CD8-positive, alpha-beta memory T cell (primary cell): ENCODE measurements at places on chromosomes 1 and 21.

DNA sequence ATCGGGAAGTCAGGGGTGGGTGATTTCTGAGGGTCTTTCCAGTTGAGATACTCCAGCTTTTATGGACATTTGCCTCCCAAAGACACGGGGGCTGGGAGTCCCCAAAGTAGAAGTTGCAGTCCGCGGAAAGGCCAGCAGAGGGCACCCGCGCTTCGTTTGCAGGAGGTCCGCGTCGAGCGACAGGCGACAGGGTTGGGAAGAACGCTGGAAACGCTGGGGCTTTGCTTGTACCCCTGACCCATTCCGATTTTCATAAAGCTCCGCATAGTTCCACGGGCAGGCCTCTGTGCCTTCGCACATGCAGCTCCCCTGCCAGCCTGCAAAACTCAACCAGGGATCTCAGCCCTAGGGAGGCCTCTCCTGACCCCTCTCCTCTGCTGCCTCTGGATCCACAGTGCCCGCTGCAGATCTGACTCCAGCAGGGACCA, 44.2 kb upstream of the LAPTM5 start:
- peaks cover 12% of the 10 kb centered on the region for H3K27me3 ChIP-seq
- no peak overlapping the region for H3K27ac ChIP-seq
- DNase-seq: peak; percentile 83

DNA sequence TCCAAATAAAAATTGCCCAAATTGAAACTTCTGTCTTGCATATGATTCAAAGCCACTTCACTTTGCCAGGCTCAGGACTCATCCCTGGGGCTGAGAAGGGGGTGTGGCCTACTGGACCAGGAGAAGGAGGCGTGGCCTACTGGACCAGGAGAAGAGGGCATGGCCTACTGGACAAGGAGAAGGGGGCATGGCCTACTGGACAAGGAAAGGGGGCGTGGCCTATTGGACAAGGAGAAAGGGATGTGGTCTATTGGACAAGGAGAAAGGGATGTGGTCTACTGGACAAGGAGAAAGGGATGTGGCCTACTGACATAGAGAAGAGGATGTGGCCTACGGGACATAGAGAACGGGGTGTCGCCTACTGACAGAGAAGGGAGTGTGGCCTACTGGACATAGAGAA, 405.3 kb downstream of the RRAGC start:
- H3K4me3 ChIP-seq: no peak overlapping the region
- no peaks in the 10 kb centered on the region for H3K36me3 ChIP-seq
- no peaks in the 10 kb centered on the region for H3K27me3 ChIP-seq
- H3K4me1 ChIP-seq: no peaks in the 10 kb centered on the region
- no peak overlapping the region for H3K27ac ChIP-seq
- no peak for DNase-seq

DNA sequence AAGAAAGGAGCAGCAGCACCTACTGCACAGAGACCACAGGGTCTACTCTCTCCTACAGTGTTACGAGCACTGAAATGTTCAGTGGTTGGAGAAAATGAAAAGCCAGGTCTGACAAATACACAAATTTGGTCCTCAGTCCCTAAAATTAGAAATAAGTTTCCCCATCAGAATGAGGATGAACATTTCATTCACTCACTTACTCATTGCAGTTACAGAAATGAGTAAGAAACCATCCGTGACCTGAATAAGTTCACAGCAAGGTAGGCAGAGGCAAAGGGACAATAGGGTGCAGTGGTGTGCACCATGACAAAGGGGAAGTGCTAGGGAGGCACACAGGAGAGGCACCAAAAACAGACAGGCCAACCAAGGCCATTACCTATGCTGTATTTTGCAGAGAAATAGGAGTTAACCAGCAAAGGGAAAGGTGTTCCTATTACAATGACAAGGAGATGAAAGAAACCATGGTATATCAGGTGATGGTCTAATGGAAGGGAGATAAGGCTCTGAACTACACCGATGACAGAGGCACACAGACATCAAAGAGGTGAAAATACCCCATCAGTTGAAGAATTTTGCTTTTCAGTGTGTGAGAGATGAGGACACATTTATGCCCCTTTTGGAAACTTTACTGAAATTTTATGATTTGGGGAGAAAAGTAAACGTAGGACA, 29.4 kb downstream of the VAV3 start:
- H3K36me3 ChIP-seq: no peaks in the 10 kb centered on the region
- H3K4me3 ChIP-seq: no peak overlapping the region
- no peak for DNase-seq
- H3K4me1 ChIP-seq: peaks cover 24% of the 10 kb centered on the region
- no peaks in the 10 kb centered on the region for H3K27me3 ChIP-seq

DNA sequence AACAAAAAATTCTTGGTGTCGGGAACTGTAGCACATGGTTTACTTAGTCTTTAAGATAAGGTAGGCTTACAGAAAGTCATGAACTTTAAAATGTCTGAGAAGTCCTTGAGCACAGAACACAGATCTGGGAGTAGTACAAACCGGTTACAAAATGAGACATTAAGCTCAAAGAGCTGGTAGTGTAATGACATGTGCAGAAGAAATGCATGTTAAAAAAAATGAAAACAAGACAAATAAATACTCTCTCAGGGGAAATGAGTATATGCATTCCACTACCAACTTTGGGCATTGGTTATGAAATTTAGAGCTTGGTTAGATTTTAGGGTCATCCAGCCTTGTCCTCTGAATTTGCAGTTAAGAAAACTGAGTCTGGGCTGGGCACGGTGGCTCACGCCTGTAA, 91.5 kb upstream of the F3 start:
- no peak overlapping the region for H3K4me3 ChIP-seq
- H3K27ac ChIP-seq: no peak overlapping the region
- H3K27me3 ChIP-seq: no peaks in the 10 kb centered on the region

GRCh38 chr1:111507411-111508201, 4.2 kb upstream of the ADORA3 start:
- peak; percentile 72 for DNase-seq
- H3K36me3 ChIP-seq: no peaks in the 10 kb centered on the region
- H3K4me1 ChIP-seq: peaks cover 88% of the 10 kb centered on the region
- H3K27me3 ChIP-seq: no peaks in the 10 kb centered on the region
- H3K27ac ChIP-seq: peak overlapping the region; percentile 87

GRCh38 chr1:188228623-188229022, 1399.9 kb downstream of the PLA2G4A start:
- no peak for DNase-seq
- no peaks in the 10 kb centered on the region for H3K27me3 ChIP-seq
- no peak overlapping the region for H3K27ac ChIP-seq
- H3K36me3 ChIP-seq: no peaks in the 10 kb centered on the region
- no peaks in the 10 kb centered on the region for H3K4me1 ChIP-seq

GRCh38 chr1:43934101-43934985, 742 bp downstream of the ARTN start:
- peaks cover 21% of the 10 kb centered on the region for H3K27me3 ChIP-seq
- no peaks in the 10 kb centered on the region for H3K4me1 ChIP-seq
- no peaks in the 10 kb centered on the region for H3K36me3 ChIP-seq
- no peak overlapping the region for H3K4me3 ChIP-seq
- no peak overlapping the region for H3K27ac ChIP-seq

DNA sequence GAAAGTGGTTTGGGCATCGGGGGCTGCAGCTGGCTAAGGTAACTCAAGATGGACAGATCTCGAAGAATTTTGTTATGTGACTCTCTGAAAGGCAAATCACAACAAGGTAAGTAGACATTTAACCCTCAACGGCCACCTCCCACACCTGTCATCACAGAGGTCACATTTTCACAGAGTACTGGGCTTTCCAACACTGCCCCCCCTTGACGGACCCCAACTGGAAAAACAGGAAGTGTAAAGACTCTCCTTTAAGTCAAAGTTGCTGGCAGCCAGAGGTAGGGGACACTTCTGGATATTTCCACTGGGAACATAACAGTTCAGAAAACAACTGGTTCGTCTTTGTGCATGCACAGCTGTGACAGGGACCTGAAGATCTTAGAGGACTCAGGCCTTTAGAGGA, 22.3 kb downstream of the NOL9 start:
- peaks cover 56% of the 10 kb centered on the region for H3K36me3 ChIP-seq
- no peak overlapping the region for H3K27ac ChIP-seq
- no peaks in the 10 kb centered on the region for H3K27me3 ChIP-seq
- H3K4me3 ChIP-seq: no peak overlapping the region
- no peaks in the 10 kb centered on the region for H3K4me1 ChIP-seq

GRCh38 chr1:156475568-156476500, 24.7 kb downstream of the MEF2D start:
- no peaks in the 10 kb centered on the region for H3K27me3 ChIP-seq
- peaks cover 88% of the 10 kb centered on the region for H3K36me3 ChIP-seq
- H3K4me1 ChIP-seq: peaks cover 8% of the 10 kb centered on the region
- no peak overlapping the region for H3K4me3 ChIP-seq
- no peak overlapping the region for H3K27ac ChIP-seq

DNA sequence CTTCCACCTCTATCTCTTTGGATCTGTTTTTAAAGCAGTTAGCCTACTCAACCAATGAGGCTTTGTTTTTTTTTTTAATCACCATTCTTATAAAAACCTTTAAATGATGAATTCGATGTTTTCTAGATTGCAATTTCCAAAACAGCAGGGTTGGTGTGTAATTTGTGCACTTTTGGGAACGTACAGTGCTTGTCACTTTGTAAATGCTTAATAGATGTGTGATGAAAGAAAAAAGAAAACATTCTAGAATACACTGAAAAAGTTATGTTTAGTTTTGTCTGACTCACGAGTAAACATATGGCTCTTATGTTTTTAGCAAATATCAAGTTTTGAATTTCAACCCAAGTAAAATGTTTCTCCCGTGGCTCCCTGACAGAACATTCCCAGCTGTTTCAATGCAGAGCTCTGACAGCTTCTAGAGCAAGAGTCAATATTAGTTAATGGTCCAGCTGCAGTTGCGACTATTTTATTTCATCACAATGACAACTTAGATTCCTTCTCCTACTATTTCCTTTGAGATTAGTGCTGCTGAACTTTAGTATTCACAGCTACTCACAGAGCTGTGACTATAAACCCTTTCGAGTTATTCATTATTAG, 362.5 kb upstream of the ADAMTS5 start:
- H3K4me1 ChIP-seq: no peaks in the 10 kb centered on the region
- H3K36me3 ChIP-seq: no peaks in the 10 kb centered on the region
- DNase-seq: no peak
- H3K27ac ChIP-seq: no peak overlapping the region
- no peak overlapping the region for H3K4me3 ChIP-seq

DNA sequence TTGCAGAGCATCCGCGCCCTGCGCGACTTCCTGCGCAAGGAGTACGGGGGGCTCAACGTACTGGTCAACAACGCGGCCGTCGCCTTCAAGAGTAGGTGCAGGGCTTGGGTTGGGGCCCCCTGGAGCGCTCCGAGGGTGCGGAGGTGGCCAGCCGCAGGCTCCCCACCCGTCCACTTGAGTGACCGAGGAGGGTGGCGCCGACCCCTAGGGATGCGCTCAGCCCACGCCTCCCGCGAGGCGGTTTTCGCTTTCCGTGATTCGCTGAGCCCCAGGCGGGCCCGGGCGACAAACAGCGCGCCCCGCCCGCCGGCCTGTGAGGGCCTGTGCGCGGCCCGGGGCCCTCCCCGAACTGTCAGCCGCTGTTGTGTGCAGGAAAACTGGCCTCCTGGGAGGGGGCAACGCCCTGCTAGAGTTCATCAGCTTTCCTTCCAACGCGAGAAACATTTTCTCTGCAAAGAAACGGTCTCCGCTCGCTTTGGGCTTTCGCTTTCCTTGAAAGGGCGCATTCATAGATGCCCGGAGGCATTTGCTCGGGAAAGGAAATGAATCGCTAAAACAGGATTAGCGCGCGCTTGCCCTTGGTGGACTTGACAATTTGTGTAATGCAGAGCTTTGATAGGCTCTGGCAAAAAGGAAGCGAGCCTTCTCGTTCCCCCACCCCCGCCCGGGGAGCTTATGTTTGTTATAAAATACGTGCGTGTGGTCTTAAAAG, 668 bp downstream of the CBR3 start:
- H3K36me3 ChIP-seq: no peaks in the 10 kb centered on the region
- H3K27ac ChIP-seq: peak overlapping the region; percentile 12
- peak; percentile 60 for DNase-seq
- H3K27me3 ChIP-seq: peaks cover 3% of the 10 kb centered on the region
- H3K4me3 ChIP-seq: peak overlapping the region; percentile 85

DNA sequence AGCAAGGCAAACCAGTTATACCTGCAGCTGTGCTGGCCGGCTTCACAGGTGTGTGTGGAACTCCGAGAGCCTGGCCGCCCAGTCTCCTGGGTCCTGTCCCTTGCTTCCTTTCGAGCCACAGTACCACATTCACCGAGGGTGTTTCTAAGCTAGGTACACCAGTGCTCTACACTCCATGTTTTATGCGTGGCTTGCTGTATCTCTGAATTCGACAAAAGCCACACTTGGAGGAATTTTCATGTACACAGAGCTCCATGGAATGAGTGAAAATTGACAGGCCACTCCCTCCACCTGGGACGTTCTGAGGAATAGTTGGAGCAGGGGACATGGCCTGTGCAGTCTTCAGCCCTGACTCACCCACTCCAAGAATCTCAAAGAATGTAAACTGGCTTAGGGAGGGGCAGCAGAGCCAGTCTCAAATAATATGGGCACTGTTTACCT, 14.0 kb downstream of the ETS2 start:
- H3K36me3 ChIP-seq: peaks cover 76% of the 10 kb centered on the region
- DNase-seq: no peak
- H3K4me1 ChIP-seq: no peaks in the 10 kb centered on the region
- H3K27me3 ChIP-seq: no peaks in the 10 kb centered on the region

- no peaks in the 10 kb centered on the region for H3K36me3 ChIP-seq
- no peaks in the 10 kb centered on the region for H3K27me3 ChIP-seq
- no peak overlapping the region for H3K27ac ChIP-seq
- DNase-seq: no peak
- H3K4me1 ChIP-seq: no peaks in the 10 kb centered on the region
- no peak overlapping the region for H3K4me3 ChIP-seq
Measured at GRCh38 chr21:30646904-30647414, 4.3 kb downstream of the KRTAP20-3 start.

- H3K4me1 ChIP-seq: peaks cover 4% of the 10 kb centered on the region
- H3K4me3 ChIP-seq: no peak overlapping the region
- no peaks in the 10 kb centered on the region for H3K27me3 ChIP-seq
- H3K36me3 ChIP-seq: no peaks in the 10 kb centered on the region
- no peak overlapping the region for H3K27ac ChIP-seq
- no peak for DNase-seq
Measured at GRCh38 chr1:119674835-119675289, 26.8 kb upstream of the ZNF697 start.

DNA sequence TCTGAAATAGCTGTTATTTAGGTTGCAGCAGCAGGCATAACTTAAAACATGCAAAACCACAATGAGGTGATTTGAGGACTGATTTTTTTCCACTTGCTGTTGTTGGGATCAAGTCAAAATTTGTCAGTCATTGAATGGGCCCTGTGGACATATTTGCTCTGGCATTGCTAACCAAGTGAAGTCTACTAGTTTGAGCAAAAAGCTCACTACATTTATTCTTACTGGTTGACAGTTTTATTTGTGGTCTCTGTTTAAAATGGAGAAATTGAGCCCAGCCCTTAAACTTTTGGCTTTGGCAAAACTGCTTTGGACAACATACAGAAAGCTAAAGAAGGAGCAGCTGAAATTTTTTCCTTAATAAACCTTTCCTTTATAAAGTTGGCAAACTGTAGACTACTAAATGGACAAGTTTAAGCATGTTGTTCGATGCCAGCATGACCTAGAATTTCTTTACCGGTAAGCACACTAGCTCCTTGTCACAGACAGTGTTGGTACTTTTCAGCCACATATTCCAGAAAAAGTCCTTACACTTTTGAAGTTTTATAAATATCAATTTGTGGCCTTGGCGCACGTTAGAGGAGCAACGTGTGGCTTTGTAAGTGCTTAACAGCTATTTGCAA, 234.6 kb downstream of the USP25 start:
- H3K4me3 ChIP-seq: no peak overlapping the region
- H3K27me3 ChIP-seq: no peaks in the 10 kb centered on the region
- no peaks in the 10 kb centered on the region for H3K36me3 ChIP-seq
- DNase-seq: no peak
- no peak overlapping the region for H3K27ac ChIP-seq
